ENCODE measurements at places on chromosomes 1 and 21.

DNA sequence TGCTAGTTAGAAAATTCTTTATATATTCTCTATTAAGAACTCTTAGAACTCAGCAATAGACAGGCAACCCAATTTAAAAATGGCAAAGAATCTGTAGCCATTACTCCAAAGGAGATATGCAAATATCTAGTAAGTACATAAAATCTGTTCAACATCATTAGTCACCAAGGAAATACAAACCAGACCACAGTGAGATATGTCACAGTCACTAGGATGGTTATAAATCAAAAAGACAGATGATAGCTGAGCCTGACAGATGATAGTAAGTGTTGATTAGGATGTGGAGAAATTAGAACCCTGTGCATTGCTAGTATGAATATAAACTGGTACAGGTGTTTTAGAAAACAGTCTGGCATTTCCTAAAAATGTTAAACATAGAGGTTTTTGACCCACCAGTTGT is 26.6 kb downstream of the SRSF11 start:
- DNase-seq: no peak

GRCh38 chr1:151501474-151501873 is 9.7 kb upstream of the CGN start:
- no peak for DNase-seq

GRCh38 chr1:32289256-32289655 is 2.6 kb upstream of the HDAC1 start:
- DNase-seq: no peak

DNA sequence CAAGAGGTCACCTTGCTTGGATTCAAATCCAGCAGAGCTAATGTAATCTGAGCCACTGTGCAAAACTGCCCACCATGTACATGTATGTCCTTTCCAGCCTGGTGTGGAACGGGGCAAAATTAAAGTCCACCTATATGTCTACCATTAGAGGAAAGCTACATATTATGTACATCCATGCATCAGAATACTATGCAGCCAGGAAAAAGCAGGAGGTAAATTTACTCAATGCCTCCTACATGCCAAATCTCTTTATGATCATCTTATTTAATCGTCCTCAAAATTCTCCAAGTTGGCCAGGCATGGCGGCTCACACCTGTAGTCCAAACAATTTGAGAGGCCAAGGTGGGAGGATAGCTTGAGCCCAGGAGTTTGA is 6.3 kb upstream of the ZNF683 start:
- no peak for DNase-seq
